Immature natural killer cell (primary cell): ENCODE measurements at places on chromosomes 3 and 15.
A peak's percentile ranks its signal among the peaks of the same experiment; 100 is the strongest.

GRCh38 chr15:69990566-69991421, 106.9 kb downstream of the TLE3 start:
- no peak for DNase-seq

- no peak for DNase-seq
Measured at GRCh38 chr15:44308415-44308814, 19.9 kb downstream of the GOLM2 start.

DNA sequence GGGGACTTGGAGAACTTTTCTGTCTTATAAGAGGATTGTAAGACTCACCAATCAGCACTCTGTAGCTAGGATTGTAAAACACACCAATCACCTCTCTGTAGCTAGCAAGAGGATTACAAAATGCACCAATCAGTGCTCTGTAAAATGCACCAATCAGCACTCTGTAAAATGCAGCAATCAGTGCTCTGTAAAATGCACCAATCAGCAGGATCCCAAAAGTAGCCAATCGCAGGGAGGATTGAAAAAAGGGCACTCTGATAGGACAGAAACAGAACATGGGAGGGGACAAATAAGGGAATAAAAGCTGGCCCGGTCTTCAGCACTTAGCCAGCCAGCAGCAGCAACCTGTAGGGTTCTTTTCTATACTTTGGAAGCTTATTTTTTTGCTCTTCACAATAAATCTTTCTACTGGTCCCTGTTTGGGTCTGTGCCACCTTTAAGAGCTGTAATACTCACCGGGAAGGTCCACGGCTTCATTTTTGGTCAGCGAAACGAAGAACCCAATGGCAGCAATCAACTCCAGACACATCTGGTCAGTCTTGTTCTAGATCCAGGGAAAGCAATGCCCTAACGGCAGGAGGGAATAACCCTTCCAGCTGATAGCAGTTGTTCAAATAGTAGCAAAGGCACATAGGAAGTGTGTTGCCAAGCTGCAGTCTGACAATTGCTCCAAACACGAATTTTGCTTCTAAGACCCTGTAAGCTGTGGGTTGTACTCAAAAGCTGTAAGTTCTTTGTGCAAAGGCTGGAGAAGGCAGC, 135.6 kb downstream of the TJP1 start:
- no peak for DNase-seq

DNA sequence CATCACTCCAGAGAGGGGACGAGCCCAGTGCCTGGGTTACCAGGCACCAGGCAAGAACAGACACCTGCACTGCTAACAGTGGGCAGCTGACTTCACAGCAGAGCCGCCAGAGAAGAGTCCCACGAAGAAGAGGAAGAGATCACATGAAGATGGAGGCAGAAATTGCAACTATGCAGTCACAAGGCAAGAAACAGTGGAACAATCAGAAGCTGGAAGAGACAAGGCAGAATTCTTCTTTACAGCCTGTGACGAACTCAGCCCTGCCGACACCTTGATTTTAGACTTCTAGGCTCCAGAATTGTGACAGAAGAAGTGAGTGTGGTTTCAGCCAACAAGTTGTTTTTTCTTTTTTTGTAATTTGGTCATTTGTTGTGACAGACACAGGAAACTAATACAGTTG, 59.2 kb downstream of the IL12A start:
- DNase-seq: no peak

GRCh38 chr3:124847051-124847450, 40.1 kb downstream of the ITGB5 start:
- DNase-seq: no peak

- no peak for DNase-seq
Measured at GRCh38 chr15:84791763-84792162, 25.4 kb upstream of the ALPK3 start.

GRCh38 chr3:180180795-180181194, 144.1 kb upstream of the PEX5L start:
- no peak for DNase-seq

- DNase-seq: no peak
Measured at GRCh38 chr3:150778793-150779401, 15.9 kb upstream of the SIAH2 start.

DNA sequence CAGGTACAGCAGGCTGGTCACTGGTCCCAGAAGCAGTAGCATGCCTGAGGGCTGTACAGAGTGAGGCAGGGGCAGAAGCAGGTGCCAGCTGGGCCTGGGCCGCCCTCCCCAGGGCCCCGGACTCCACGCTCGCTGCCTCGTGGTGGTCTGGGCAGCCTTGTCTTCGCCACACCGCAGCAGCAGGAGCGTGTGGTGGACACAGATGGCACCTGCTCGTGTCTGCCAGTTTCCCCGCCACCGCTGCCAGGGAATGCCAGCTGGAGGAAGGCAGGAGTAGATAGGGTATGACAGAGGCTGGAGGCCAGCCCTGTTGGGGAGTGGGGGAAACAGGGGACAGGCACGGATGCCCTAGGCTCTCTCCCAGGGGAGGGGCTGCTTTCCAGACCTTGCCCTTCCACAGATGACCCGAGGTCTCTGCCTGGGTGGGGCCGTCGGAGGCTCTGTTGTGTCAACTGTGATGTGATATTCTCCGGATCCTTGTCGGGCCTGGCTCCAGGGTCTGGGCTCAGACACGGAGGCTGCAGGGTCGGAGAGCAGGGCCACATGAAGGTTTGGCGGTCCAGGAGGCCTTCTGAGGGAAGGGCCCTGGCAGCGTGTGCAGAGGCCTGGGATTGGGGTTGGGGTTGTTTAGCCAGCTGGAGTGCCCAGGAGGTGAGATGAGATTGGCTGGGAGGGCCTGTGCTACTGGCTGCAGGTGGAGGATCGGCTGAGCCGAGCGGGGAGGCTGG, 33.6 kb downstream of the GOLGA6L10 start:
- no peak for DNase-seq

- DNase-seq: no peak
Measured at GRCh38 chr3:127446756-127447155, 143.8 kb downstream of the TPRA1 start.

DNA sequence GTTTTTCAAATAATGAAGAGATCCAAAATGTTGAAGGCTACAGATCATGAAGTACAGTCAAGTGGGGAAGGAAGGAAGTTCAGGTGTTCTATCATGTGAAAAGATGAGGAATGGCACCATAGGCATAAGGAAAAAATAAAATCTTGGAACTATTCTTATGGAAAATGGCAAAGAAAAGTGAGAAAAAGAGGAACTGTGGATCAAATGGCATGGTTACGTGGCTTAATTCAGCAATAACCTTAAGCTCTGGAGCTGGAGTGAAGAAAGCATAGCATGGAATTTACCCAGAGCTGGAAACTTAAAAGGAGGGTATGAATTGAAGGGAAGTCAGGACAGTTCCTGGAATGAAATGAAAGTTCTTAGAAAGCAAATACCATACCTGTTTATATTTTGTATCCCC, 14.4 kb downstream of the ETFA start:
- DNase-seq: no peak

GRCh38 chr3:171459137-171459941, 866 bp downstream of the TNIK start:
- peak; percentile 54 for DNase-seq

DNA sequence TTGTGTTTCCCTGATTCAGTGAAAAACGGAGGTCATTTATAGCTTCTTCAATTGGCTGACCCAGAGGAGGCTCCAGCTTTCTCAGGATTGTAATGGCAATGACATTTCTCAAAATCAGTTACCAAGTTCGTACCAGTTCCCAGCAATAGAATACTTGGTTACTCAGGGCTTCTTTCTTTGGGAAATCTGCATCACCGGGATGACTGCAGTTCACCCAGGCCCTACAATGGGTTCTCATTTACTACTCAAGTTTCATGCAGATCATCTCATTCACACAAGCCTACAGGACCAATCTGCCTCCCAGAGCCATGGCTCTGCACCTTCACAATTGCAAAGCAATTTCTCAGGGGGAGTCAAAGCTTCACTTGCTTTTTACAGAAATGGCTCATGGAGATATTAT, 109.6 kb downstream of the FHIT start:
- no peak for DNase-seq

DNA sequence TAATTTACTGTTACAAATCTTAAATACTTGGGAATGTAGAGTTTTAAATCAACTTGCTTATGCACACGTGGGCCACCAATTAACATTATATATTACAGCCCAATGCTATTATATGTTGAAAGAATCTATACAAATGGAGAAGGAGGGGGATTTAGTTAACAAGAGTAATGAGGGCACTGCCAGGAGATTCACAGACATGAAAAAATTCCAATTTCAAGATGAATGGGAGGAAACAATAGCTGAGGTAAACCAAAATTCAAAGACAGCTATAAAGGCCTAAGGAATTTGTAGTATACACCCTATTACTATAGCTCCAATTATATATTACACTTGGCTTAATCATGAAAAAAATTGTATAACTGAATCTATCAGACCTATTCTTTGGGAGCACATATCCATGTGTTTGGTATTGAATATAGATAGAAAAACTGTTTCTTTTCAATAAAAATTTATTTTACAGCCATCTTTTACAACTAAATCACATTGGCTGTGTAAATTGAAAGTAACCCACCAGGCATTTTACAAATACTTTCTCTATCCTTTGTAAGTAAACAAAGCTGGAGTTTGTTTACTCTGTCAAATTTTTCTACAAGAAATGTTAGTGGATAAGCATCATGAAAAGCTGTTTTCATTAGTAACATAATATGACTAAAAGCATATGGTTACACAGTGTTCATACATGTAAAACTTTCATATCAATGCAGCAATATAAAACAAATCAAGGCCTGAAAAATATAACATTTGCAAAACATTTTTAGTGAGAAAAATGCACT, 1045.8 kb downstream of the ROBO1 start:
- DNase-seq: no peak

DNA sequence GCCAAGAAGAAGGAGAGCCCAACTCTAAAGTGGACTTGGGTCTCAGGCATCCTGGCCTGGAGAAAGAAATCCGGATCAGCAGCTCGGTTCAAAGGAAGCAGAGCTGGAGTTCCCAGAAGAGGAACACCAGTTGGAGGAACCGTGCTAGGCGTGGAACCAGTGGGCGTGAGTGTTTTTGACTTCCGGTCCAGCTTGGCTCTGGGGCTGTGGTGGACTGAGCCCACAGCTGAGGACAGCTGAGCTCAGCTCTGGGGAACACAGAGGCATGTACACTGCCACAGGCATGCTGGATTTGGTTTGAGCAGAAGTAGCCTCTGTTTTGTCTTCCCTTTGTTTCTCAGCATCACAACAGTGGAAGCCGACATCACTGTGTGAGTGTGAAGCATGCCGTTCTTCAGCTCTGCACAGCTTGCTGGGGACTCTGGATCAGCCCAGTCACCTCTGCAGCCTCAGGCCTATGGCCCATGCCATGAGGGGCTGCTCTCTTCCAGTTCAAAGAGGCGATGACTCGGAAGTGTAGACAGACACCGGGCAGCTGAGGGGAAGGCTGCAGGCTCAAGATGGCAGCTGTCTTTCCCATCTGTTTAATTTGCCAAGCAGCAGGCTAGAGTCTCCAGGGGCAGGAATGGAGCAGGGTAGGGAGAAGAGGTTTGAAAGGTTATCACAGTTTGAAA, 185.8 kb upstream of the UBE3A start:
- no peak for DNase-seq

GRCh38 chr3:173737167-173737808, 339.7 kb downstream of the NLGN1 start:
- no peak for DNase-seq

GRCh38 chr3:57706462-57706861, 13.6 kb upstream of the DENND6A start:
- DNase-seq: no peak

DNA sequence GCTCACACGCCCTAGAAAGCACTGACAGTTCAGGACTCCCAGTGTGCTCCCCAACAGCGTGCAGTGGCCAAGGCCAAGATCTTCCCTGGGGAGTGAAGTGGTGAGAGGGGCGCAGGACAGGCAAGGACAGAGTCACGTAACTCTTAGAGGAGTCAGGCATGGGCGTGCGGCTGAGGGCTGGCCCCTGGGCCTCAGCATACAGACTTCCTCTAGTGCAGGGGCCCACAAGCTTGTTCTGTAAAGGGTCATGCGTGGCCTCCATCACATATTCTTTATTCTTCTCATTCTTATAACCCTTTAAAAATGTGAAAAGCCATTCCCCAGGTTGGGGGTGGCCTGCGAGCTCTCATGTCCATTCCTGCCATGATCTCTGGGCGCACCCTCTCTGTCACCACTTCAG, 25.2 kb downstream of the TMEM43 start:
- no peak for DNase-seq

DNA sequence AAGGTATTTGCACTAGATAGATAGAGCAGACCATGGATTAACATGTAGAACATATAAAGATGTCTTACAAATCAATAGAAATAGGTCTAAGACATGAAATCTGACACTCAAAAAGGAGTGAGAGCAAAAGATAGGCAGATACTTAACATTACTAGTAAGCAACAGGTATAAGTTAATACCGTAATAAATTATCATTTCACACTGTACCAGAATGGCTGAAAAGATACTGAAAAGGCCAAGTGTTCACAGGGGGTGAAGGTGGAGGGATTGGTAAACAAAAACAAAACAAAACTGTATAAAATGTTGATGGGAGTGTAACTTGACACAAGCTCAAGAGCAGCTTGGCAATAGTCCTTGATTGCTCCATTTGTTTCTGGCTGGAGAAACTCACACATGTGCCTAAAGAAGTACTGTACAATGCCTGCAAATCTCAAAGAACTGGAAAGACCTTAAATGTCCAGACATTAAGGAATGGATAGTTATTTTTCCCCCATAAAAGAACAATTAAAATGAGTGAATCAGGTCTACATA, 3.5 kb downstream of the NSMCE3 start:
- no peak for DNase-seq

DNA sequence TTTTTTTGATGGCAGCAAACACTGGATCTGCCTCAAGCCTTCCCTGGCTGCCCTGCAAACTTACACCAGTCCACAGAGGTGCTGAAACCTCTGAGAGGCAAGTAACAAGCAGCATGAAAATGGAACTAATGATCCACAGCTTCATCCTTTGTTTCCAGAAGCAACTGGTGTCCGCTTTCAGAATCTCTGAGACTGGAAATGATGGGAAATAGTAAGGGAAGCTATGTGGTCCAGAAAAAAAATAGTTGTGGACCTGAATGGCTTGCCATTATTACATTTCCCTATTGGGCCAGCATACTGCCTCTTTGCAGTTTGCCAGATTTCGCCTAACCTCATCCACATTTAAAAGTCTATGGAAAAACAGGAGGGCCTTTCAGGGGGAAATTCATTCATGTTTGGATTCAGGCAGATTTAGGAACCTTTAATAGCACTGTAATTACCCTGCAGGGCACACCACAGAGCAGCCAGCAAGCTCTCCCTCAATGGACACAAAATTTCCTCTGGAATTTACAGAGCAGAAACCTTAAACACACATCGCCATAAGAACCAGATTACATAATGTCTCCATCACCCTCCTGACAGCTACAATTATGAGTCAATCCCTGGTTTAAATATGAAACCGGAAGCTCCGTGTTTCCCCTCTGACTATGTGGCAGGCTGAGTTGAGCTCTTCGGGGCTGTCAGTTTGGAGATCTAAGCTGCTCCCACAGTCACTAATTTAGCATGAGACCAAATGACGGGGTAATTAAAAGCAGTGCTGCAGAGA, 134.4 kb downstream of the TMCO5A start:
- DNase-seq: no peak
